Coronary artery (tissue), 2 donors: ENCODE measurements at places on chromosomes 6 and 20.

GRCh38 chr6:20870493-20870892, 336.2 kb downstream of the CDKAL1 start:
- DNase-seq: no peak

GRCh38 chr6:64084185-64084663, 448.6 kb downstream of the PHF3 start:
- no peak for DNase-seq

DNA sequence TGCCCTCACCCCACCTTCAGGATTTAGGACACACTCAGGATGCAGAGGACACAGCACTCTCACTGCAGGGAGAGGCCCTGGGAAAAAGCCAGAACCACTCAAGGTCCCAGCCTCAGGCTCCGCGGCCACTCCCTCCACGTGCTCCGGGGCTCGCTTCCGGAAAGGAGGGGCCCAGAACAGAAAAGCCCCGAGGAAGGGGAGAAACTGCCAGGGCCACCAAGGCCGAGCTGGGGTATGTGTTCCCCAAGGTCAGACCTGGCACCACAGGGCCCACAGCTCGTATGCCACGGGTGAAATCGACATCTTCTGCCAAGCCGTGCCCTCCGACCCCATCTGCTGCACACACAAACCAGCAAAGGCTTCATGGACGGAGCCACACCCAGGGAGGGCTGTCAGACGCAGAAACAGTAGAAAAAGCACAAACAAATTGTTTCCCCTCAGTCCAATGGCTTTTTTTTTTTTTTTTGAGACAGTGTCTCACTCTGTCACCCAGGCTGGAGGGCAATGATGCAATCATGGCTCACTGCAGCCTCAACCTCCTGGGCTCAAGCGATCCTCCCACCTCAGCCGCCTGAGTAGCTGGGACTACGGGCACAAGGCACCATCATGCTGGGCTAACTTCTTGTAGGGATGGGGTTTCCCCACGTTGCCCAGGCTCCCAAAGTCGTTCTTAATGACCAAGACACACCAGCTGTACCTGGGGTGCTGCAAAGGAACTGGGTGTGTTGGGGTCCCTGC, 33.4 kb downstream of the SLC2A4RG start:
- no peak for DNase-seq

- no peak for DNase-seq
Observed at GRCh38 chr20:58293453-58293852, 16.1 kb upstream of the RAB22A start.

DNA sequence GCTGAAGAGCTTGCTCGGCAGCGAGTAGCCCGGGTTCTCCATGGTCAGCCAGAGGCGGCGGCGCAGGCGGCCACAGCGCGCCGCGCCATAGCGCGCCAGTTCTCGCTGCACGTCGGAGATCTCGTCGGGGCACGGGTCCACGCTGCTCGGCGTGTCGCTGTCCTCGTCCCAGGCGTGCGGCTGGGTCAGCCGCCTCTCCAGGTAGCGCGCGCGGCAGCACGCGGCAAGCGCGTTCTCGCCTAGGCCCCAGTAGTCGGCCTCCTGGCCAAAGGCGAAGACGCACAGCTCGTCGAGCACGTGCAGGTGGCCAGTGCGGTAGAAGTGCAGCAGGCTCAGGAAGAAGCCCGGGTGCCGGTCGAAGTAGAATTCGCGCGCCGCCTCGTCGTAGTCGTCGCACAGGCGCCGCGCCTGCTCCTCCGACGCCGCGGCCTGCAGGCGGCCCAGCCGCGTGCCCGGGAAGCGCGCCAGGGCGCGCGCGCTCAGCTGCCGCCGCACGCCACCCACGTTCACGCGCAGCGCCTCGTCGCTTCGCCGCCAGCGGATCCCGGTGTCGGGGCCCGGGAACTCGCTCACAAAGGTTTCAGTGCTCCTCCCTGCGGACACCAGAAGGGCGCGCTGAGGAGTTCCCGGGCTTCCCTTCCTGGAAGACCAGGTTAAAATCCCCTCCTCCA, 2.7 kb downstream of the KCNS1 start:
- DNase-seq: no peak

- no peak for DNase-seq
Observed at GRCh38 chr6:38714239-38715015, 684 bp upstream of the DNAH8 start.

GRCh38 chr6:15916581-15916980, 212.3 kb upstream of the MYLIP start:
- no peak for DNase-seq

DNA sequence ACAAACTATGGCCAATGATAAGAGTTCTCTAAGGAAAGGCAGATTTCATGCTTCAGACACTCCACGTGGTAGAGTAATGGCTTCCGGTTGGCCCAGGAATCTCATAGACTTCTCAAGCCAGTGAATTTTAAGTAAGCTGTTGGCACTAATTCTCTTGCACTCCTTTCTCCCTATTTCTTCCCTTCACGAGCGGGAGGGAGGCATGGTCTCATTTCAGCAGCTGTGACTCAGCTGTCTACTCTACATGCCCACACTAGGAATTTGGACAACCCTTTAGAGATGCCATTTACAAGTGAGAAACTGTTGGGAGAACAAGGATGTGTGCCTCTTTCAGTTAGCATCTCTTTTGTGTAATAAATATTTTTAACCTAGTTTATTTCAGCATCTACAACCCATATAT, 107.7 kb downstream of the PTPRK start:
- DNase-seq: no peak

- DNase-seq: no peak
Observed at GRCh38 chr6:107110200-107110599, 5.1 kb downstream of the BEND3 start.

DNA sequence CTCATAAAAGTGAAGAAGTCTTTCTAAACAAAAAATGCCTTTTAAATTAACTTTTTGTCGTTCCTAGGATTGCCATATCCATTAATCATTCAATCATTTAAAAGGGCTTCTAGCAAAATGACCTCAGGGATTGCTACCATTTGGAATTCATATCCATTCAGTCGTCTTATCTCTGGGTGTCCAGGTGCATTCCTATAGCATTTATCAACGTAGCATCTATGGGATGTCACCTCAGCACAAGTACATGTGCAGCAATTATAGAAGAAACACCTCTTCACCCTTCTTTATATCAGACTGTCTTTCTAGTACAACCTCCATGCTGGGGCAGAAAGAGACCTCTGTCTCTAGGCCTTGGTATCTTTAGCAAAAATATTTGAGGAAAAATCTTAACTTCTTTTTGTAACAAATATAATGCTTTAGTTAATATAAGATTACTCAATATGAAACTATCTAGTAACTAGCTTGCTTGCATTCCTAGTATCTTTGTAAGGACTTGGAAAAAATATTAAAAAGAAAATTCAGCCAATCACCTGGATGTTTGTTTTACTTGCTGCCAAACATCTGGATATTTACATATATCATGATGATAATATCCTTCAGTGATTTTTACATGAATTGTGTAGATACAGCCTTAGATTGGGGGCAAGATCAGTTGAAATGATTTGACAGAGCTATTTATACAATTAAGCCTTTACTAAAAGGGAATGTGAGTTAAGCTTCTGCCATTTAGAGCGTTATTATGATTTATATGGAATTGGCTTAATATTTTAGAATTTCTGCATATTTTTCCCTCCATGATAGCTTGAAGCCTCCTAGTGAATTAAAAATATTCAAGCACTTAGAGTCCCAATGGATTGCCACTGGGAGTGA, 356.8 kb downstream of the HDGFL1 start:
- DNase-seq: no peak

DNA sequence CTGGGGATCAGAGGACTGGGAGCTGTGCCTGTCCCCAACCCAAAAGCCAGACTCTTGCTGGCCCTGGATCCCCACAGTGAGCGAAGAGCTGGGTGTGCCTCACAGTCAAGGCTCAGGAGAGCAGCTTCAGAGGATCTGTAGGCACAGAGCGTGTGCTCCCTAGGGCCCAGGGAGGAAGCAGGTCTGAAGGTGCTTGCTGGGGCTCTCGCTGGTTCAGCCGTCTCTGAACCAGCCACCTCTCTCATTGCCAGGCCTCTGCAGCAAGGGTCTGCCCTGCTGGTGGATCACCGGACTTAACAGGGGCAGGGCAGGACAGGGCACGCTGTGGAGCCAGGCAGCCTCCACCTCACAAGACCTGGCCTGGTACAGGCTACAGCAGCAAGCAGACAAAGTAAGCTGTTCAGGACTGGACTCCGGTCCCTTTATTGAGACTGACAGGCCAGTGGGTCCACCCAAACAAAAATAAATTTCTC, 13.8 kb downstream of the PCIF1 start:
- DNase-seq: no peak

DNA sequence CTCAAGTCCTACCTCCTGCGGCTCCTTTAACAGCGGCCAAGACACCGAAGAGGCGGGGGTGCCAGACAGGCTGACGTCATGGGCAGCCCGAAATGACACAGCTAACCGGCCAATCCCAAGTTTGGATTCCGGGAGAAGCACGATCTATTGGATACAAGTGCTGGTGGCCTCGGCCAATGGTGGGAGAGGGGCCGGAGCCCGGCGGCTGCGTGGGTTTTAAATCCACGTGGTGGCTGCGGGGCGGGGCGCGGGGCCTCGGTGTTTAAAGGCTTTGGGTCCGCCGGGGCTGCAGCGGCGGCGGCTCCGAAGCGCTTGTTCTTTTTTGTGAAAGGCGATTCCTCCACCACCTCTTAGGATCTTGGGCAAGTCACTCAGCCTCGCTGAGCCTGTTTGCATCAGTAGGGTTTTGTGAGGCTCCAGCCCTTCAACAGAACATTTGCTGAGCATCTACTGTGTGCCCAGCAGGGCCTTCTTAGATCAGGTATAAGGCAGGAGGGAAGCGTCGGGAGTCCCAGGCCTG, 8.7 kb upstream of the PMEPA1 start:
- DNase-seq: peak; percentile 99

- no peak for DNase-seq
Observed at GRCh38 chr6:113361014-113361645, 496.0 kb upstream of the MARCKS start.

- no peak for DNase-seq
Observed at GRCh38 chr6:157486572-157486971, 105.6 kb downstream of the ZDHHC14 start.

- DNase-seq: no peak
Observed at GRCh38 chr6:16725145-16725864, 36.0 kb downstream of the ATXN1 start.

GRCh38 chr6:57252975-57253374, 30.9 kb upstream of the RAB23 start:
- DNase-seq: no peak

DNA sequence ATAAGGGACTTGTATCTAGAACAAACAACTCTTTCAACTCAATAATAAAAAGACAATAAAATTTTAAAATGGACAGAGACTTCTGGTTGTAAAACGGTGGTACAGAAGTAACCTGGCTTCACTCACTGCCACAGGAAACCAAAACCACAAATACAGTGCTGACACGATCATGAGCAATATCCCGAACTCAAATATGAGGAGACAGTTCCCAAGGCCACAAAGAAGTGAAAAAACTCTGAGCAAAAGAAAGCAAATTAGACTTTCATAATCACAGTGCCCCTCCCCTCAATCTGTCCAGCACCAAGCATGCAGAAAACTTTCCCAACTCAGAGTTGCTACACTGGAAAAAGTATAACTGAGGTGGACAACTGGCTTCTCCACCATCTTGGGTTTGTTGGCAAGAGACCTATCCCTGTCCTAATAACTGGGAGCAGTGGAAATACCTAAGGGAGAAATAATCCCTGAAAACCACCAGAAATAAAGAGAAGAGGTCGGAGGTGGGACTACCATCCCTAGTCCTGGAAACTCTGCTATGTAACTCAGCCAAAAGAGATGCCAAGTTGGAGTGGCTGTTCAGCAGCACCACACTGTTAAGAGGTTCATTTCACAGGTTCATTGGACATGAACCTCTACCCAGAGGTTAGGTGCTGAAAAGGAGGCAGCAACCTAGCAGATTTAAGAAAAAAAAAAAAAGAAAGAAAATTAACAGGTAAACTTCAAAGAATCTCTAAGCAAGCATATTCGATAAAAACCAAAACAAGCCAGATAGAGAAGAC, 55.5 kb downstream of the REV3L start:
- no peak for DNase-seq

- DNase-seq: no peak
Observed at GRCh38 chr6:167161851-167162467, 4.2 kb upstream of the GPR31 start.

- DNase-seq: no peak
Observed at GRCh38 chr20:62596486-62596885, 45.8 kb upstream of the SLCO4A1 start.

DNA sequence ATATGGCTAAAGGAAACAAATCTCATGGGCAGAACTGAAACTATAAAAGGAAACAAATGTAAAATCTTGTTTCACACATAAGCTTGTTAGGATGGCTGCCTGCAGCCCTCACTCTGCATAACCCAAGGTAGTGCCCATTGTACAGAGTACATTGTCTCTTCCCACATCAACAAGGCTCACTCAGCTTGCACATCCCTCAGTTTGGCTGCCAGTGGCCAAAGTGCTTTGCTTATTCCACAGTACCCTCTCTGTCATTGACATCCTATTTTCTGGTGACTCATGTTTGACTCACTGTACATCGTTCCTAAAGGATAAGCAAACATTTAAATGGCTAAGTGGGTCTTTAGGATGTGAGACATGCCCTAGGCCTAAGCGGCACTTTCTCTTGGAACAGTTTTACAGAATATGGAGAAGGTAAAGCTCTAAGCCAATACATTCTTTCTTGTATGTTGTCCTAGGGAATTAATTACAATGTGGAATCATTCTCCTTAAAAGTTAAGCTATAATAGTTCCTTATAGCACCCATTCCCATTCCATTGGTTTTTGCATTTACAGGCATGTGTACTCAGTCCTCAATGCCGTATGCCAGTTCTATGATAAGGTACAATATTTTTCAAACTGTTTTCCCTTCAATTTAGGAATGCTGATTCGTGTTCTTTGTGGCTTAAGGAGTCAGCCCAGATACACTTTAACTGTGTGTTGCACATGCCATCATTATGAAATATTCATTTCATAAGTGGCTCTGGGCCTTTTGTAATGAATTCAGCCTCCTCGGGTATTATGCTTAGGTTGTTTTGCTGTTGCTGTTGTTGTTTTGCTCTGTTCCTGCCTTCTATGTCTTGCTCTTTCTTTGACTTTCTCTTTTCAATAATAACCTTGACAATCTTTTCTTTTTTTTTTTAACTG, 5.5 kb downstream of the ANKEF1 start:
- DNase-seq: no peak

DNA sequence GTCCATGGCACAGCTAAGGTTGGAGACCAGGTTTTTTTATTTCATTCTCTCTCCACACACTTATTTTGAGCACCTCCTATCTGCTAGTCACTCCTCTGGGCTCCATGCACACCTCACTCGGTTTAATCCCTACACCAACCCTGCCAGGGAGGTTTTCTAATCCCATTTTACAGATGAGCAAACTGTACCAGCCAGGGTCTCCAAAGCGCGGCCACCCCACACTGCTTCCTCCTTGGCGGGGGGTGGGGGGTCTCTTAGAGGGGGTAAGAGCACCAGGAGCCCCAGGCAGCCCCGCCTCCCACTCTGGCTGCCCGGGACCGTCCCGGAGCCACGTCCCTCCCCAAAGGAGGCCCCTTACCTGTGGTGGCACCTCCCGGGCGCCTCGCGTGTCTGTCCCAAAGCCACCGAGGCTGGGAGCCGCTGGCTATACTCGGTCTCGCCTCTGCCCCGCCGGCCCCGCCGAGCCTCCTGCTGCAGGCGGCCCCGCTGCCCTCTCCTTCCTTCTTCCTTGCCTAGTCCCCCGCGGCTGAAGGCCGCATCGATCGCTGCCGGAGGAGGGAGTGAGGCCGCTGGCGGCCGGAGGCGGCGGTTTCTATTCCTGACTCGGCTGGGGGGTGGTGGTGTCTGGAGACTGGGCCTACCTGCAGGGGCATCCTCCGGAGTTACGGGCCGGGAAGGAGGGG, at the start of gene KCNS1:
Gene KCNS1, minus strand, starts transcription at position 565 of the 683 bp plus-strand sequence. CDS start 1,891 bp downstream, outside the sequence.
- DNase-seq: no peak

- DNase-seq: no peak
Observed at GRCh38 chr6:114064862-114065261, 93.9 kb upstream of the HDAC2 start.
